Jurkat, Clone E6-1 (cell line): ENCODE measurements at places on chromosomes 4 and X.
A peak's percentile ranks its signal among the peaks of the same experiment; 100 is the strongest.

DNA sequence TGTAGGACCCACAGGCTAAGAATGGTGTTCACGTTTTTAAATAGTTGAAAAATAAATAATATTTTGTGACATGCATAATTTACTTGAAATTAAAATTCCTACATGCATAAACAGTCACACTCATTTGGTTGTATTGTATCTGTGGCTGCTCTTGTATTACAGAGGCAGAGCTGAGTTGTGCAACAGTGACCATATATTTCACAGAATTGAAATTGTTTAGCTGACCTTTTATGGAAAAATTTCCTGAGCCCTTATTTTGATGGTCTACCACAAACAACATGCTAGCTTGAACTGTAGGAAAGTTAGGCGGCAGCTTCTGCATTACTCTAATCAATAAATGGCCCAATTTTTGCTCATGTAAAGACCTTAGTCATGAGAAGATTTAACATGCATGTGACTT lies 633.4 kb upstream of the AADAT start:
- no peak for DNase-seq

- no peak for DNase-seq
Observed at GRCh38 chr4:174193438-174194374, 89.8 kb downstream of the FBXO8 start.

- peak; percentile 58 for DNase-seq
Observed at GRCh38 chr4:104494822-104495559, at the start of gene CXXC4. TSS of gene CXXC4 (minus strand) at chr4:104494894. CDS start at chr4:104491802, 3,092 bp downstream.

GRCh38 chr4:48445704-48446103 lies 37.4 kb upstream of the SLC10A4 start:
- no peak for DNase-seq

- DNase-seq = no peak
Observed at GRCh38 chrX:69032601-69033000, 132.7 kb downstream of the PJA1 start.

DNA sequence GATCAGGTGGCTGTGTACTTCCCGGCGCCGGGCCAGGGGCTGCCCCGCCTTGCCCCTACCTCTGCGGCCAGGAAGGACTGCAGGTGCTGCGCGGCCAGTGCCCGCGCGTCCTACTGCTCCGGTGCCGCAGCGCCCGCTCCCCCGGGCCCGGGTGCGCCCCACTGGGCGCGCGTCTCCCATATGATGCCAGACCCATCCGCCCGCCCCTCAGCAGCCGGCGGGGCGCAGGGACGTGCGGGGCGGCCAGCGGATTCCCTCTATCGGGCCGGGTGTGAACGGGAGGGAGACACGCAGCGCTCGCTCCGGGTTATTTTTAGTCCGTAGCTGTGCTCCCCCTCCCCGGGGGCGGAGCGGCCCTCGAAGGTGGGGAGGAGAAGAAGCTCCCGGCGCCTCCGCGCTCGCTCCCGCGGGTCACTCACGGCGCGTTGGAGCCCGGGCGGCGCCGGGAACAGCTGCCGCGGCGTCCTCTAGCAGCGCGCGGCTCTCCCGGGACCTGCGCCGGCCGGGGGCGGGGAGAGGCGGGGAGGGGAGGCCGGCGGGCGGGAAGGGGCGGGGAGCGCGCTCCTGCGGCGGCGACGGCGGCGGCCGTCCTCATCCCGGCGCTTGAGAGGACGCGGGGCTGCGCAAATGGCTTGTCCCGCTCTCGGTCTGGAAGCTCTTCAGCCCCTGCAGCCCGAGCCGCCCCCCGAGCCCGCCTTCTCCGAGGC lies 103.6 kb downstream of the UCHL1 start:
- no peak for DNase-seq

DNA sequence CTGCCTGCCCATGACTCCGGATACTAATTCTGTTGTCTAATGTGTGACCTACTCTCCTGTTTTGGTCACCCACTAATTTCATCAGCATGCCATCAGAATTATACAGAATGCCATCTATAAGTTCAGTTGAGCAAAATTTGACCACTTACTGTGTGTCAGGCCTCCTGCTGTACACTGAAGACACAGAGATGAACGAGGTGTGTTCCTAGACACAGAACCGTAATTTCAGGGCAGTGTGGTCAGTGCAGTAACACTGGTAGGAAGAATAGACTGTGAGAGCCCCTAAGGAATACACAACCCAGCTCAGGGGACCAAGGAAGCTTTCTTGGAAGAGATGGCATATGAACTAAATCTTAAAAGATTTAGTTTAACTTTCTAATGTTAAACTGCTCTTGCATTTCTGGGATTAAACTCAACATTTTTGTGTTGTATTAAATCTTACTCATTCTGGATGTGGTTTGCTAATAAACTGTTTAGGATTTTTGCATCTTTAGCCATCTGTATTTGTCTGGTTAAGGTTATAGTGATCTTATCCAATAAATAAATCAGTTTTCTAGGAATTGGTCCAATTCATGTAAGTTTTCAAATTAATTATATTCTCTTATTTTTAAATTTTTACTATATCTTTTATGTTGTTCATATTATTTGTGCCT lies 34.3 kb downstream of the KANTR start:
- DNase-seq = no peak

DNA sequence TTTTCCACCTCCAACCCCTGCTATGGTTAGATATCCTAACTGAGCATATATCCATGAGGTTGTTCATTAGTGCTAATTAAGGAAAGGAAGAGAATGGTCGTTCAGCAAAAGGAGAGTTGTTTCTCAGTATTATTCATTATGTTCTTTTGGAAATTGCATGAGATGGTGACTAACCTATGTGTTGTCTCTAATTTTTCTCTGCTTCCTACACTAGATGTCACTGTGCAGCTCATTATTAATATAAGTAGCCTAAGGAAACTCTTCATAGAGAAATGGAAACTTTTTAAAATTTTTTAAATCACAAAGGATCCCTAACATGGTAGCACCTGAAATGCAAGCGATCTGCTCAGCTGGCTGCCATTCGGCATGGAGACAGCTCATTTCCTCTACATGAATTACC lies 67.7 kb upstream of the FAM9A start:
- no peak for DNase-seq

- no peak for DNase-seq
Observed at GRCh38 chrX:115023139-115023538, 5.7 kb upstream of the IL13RA2 start.

- no peak for DNase-seq
Observed at GRCh38 chrX:101485212-101485949, at the start of gene ARMCX4. TSS of gene ARMCX4 (plus strand) at chrX:101485456. CDS start at chrX:101488590, 3,134 bp downstream.

DNA sequence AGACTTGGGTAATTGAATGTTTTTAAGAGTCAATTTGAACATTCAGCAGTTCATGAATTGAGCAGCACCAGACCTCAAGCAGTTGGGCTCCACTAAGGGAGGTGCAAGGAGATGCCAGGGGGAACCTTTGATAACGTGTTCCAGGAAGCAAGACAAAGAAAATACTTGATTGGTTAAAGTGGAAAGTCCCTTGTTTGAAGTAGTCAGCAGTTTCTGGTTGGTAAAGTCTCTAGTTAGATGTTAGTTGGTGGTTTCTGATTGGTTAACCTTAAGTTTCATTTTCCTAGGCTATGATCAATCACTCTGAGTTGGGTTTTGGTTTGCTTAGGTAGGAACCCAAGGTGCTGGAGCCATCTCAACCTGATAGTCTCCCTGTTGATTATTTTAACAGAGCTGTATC lies 4.0 kb downstream of the HERC6 start:
- no peak for DNase-seq

- no peak for DNase-seq
Observed at GRCh38 chr4:32917586-32917985, 2197.4 kb downstream of the PCDH7 start.

DNA sequence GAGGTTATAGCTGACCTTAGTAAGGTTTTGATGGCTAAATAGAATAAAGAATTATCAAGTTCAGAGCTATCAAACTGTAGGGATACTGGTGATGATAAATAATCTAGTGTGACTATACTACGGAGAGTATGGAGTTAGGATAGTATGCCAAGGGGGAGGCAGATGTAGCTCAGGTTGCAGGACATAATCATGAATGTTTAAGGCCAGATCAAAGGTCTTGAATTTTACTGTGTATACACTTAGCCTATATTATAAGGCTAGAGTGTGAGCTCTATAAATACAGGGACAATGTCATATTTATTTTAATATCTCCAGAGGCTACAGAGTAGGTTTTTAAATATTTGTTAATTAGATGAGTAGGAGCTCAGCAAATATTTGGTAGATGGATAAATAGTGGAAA lies 131.1 kb upstream of the STIM2 start:
- DNase-seq = no peak

- no peak for DNase-seq
Observed at GRCh38 chr4:13731019-13731418, 103.5 kb upstream of the BOD1L1 start.

GRCh38 chr4:88737307-88737941 lies 39.8 kb upstream of the NAP1L5 start:
- DNase-seq = peak; percentile 86

DNA sequence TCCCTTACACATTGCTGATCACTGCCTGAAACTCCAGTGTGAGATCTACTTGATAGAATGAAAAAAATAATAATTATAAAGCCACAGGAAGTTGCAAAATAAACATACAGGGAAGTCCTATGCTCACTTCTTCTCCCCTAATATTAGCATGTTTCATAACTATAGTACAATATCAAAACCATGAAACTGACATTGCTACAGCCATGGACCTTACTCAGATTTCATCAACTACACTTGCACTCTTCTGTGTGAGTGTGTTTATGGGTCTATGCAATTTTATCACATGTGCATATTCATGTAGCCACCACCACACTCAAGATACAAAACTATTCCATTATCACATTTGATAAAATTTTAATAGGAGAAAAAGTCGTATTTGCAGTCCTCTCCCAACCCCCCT lies 57.3 kb downstream of the SPINK2 start:
- DNase-seq = no peak
